ENCODE measurements at places on chromosomes 2 and 18.

- peak; percentile 83 for DNase-seq
Measured at GRCh38 chr2:187581125-187581896, 27.1 kb upstream of the TFPI start.

DNA sequence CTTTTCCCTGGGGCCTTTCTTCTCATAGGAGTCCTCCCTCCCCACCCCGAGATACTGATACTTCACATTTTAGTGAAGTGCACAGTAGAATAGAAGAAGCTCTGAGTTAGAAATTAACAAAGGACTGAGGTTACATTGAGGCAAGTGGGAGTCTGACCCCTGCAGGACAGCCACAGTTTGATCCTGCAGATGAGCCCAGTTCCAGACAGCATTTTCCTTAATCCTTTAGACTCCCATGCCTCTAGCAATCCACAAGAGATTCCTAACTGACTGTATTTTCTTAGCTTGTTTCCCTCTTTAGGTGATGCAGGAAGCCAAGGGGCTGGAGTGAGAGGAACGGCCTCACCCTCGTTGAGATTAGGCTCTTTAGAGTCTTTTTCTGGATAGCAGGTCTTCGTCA lies 204.0 kb downstream of the CYRIA start:
- no peak for DNase-seq

DNA sequence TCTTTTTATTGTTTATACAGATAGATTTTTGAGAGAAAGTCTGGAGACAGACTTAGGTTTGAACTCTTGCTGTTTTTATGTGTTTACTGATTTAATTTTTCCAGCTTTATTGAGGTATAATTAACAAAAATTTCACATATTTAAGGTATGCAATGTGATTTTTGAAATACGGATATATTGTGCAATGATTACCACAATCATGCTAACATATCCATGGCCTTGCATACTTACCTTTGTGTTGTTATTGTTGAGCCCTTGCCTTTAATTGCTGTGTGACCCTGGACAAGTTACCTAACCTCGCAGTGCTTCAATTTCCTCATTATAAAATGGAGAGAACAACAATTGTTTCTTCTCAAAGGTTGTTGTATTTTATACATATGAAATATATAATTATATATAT lies 13.9 kb upstream of the RBMS1 start:
- no peak for DNase-seq

DNA sequence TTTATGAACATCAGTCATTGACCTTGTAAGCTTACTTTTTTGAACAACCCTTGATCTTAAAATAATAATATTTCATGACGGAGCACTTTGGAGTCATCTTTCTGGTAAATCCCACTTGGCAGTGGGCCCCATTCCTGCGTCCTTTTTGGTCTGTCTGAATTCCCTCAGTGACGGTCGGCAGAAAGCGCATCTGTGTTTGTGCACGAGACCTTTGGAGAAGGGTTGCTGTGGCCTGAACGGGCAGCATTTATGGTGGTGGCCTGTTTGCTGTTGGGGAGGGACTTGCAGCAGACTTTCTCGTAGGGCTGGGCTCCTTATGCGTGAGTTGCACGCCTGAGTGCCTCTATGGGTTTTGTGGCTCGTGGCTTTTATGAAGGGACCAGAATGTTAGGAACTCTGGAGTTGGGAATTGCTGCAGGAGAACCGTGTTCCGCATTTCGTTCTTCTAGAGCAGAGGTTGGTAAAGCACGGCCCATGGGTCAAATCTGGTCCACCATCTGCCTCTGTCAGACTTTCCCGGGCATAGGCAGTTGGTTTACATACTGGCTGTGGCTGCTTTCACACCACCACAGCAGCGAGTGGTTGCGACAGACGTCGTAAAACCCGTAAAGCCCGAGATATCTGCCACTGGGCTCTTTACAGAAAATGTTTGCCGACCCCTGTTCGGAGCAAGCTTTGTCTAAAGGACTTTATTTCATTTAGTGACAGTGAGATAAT lies 30.8 kb downstream of the LPIN1 start:
- DNase-seq = peak; percentile 56

DNA sequence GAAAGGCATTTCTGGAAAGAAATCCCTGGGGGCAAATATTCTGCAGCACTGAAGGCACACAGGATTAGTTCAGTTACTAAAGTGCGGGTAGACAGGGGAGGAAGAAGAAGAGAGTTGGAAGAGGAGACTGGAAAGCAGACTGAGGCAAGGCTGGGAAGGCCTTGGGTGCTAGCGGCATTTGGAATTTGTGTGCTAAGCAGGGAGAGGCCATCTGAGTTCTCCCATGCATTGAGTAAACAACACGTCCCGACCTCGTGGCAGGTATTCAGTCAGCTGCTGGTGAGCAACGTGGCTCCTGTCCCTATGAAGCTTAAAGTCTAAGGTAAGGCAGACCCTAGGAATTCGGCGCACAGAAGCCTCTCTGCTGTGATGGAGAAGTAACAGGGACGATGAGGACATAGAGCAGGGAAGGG lies 30.7 kb downstream of the ATP8B1 start:
- DNase-seq = no peak

DNA sequence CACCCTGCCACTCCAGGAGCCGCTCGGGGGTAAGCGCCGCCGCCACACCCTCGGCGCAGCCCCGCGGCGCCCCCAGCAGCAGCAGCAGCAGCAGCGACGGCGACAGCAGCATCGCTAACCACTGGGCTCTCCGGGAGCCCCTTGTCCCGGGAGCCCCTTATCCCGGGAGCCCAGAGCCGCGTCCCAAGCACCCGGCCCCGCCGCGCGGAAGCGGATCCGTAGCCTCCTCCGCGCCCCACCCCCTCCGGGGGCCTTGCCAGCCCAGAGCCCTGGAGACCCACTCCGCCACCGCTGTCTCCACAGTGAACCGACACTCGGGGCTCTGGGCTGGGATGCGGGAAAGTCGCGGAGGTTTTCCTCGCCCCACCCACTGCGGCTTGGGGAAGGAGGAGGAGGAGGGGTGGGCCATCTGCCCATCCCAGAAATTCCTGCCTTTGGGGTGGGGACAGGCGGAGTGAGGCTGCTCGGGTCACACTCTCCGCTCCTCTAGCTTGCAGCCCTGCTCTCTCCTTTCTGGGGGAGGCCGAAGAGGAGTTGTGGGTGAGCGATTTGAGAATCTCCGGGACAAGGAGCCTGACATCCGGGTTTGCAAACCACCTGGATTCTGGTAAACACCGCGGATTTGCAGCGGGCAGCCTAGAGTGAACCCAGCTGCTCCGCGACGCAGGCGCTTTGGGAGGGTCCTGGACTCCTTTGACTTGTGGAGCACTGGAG lies at the start of gene PLA2R1:
TSS of gene PLA2R1 (minus strand) at position 324 of the 714 bp plus-strand sequence. CDS start at position 112, 212 bp downstream.
- peak; percentile 9 for DNase-seq
